ENCODE measurements at places on chromosomes 2 and 18.

- H3K36me3 ChIP-seq: no peaks in the 10 kb centered on the region
- H3K4me3 ChIP-seq: no peak overlapping the region
- no peaks in the 10 kb centered on the region for H3K27me3 ChIP-seq
- H3K27ac ChIP-seq: no peak overlapping the region
- no peaks in the 10 kb centered on the region for H3K4me1 ChIP-seq
Observed at GRCh38 chr18:1383465-1383864, 478.8 kb downstream of the ADCYAP1 start.

DNA sequence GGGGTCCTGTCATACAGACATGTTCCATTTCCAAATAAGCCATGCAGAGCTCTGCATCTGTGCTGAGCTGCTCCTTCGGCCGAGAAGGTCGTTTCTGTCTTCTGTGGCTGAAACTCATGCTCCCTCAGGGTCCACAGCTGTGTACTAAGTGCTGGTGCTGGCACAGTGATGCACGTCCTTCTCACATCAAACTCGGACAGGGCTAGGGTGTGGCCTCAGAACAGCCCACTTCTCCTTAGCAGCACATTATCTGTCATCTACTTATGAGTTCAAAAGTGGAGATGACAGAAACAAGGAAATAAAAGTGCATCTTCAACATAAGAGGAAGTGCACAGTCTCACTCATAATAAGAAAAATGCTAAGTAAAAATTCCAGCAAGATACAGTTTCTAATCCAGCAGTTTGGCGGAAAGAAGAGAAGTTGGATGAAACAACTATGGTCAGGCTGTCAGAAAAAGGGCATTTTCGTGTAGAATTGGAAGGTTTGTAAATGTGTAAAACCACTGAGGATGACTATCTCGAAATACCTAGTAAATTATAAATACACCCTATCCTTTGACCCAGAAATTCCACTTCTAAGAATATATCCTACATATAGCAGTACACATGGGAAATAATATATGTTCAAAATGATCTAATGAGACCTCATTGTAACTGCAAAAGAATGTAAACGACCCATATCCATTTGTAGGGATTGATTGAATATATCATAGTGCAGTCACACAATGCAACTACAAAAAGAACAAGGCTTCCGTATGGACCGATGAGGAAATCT, 53.7 kb upstream of the APCDD1 start:
- peak overlapping the region; percentile 8 for H3K4me3 ChIP-seq
- H3K27me3 ChIP-seq: peaks cover 3% of the 10 kb centered on the region
- H3K4me1 ChIP-seq: peaks cover 9% of the 10 kb centered on the region
- H3K27ac ChIP-seq: peak overlapping the region; percentile 32

DNA sequence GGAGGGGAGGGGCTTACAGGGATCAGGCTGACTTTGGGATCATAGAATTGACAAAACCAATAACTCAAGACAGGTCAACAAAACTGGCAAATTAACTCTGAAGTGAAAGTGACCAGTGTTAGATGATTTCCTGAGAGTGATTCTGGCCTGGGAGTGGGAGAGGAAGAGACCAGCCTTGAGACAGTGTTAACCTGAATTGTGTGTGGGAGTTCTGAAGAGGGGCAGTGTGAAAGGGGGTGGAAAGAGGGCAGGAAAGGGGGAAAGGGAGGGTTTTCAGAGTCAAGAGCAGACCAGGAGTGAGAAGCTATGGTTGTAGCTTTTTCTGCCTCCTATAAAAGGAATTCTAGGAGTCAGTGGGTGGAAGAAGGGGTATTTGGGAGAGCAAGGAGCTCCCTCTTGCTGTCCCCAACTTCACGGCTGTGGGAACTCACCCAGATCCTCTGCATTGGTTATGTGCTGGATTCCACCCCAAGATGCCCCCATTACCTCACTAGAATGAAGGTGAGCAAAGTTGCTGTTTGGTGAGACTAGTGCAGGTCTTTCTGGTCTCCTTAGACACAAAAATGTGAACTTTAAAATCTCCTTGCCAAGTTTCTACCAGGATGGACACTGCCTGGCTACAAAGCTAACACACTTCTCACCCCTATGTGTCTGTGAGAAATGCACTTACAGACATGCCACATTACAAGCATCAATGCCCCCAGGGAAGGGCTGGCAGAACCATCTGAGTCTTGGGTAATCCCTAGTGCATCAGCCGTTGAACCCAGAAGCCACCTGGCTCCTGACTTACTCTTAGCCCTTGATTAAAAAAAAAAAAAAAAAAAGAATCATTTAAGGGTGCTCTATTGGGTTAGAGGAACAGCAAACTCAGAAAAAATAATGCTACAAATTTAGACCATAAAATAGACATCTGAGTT, 61.6 kb downstream of the BMP10 start:
- H3K36me3 ChIP-seq: peaks cover 48% of the 10 kb centered on the region
- no peak for DNase-seq
- H3K4me3 ChIP-seq: no peak overlapping the region
- H3K27me3 ChIP-seq: no peaks in the 10 kb centered on the region
- peak overlapping the region; percentile 91 for H3K27ac ChIP-seq

- H3K4me1 ChIP-seq: no peaks in the 10 kb centered on the region
- DNase-seq: no peak
- no peak overlapping the region for H3K4me3 ChIP-seq
Observed at GRCh38 chr2:157911750-157912149, 35.6 kb upstream of the ACVR1 start.

DNA sequence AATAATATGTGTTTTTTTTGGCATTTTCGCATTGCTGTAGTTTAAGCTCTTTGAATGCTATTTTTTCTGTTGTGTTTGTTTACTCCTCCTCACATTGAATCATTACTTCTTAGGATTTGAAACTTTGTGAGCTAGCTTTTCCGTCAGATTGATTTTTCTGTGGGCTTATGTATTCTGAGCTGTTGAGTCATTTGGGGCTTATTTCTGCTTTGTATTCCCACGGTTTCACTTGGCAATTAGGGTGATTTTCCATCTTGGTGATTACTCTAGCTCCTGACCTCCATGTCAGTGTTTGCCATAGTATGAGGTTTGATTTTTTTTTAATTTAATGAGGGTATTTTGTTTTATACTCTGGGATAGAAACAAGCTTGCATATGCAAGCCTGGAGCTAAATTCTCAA, 200.0 kb downstream of the CCDC102B start:
- no peaks in the 10 kb centered on the region for H3K36me3 ChIP-seq
- no peaks in the 10 kb centered on the region for H3K4me1 ChIP-seq
- no peak for DNase-seq
- H3K27me3 ChIP-seq: no peaks in the 10 kb centered on the region

DNA sequence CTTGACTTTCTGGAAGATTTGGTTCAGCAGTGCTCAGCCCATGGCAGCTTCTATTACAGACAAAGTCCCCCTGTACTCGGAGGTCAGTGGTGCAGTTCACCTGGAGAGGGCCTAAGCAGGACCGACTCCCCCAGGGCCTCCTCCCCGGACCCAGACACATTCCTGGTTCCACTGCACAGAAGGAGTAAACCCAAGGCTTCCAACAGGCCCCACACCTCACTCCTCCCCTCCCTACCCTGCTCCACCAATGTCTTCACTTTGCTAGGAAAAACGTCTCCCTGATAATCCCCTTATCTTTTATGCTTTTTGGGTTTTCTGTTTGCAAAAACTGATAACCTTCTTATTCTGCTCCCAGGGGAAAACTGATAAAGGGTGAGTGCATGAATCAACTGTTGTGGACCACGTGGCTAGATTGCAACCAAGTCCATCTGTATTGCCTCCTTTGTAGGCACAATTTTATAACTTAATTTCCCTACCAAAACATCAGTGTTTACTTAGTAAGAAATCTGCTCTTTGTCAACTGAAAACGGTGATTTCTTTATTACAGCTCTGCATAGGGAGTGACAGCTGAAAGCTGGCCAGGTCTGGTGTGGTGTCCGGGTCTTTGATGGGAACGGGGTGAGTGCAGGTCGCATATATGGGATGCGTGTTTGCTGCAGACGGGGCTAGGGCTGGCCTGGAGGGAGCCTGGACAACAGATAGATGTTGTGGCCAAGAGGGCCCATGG, 202.5 kb downstream of the GLI2 start:
- H3K4me3 ChIP-seq: no peak overlapping the region
- H3K27me3 ChIP-seq: peaks cover 7% of the 10 kb centered on the region
- no peaks in the 10 kb centered on the region for H3K4me1 ChIP-seq
- DNase-seq: no peak
- no peak overlapping the region for H3K27ac ChIP-seq

GRCh38 chr2:157068237-157068636, 189.3 kb upstream of the GALNT5 start:
- H3K36me3 ChIP-seq: no peaks in the 10 kb centered on the region
- no peaks in the 10 kb centered on the region for H3K27me3 ChIP-seq
- no peaks in the 10 kb centered on the region for H3K4me1 ChIP-seq

DNA sequence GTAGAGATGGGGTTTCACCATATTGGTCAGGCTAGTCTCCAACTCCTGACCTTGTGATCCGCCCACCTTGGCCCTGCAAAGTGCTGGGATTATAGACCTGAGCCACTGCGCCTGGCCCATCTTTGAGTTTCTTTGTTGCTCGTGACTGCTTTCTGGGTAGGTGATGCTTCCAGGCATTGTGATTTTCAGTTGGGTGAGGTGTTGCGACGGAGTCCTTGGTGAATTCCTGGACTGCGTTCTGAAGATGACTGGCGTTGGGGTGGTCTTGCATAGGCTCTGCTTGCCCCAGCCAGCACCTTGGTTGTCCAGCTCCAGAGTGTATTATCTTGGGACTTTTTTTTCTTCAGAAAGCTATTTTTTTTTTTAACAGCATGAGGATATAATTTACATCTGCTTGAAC, 103.4 kb downstream of the DCDC2C start:
- H3K27me3 ChIP-seq: peaks cover 4% of the 10 kb centered on the region
- no peak overlapping the region for H3K4me3 ChIP-seq
- no peak overlapping the region for H3K27ac ChIP-seq
- H3K36me3 ChIP-seq: peaks cover 1% of the 10 kb centered on the region
- no peaks in the 10 kb centered on the region for H3K4me1 ChIP-seq
- no peak for DNase-seq

DNA sequence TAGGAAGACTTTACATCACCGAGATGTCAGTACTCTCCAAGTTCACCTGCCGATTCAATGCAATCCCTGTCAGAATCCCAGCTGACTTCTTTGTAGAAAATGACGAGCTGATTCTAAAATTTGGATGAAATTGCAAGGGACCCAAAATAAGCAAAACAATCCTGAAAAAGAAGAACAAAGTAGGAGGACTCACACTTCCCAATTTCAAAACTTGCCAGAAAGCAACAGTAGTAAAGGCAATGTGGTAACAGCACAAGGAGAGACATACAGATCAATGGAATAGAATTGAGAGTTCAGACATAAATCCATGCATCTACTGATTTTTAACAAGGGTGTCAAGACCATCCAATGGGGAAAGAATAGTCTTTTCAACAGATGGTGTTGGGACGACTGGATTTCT, 52.2 kb downstream of the SMAD7 start:
- no peak overlapping the region for H3K4me3 ChIP-seq
- H3K36me3 ChIP-seq: peaks cover 2% of the 10 kb centered on the region
- DNase-seq: no peak
- peaks cover 3% of the 10 kb centered on the region for H3K27me3 ChIP-seq
- no peak overlapping the region for H3K27ac ChIP-seq

GRCh38 chr2:27323596-27324285, 844 bp upstream of the MPV17 start:
- H3K4me3 ChIP-seq: peak overlapping the region; percentile 99
- H3K27me3 ChIP-seq: no peaks in the 10 kb centered on the region
- peak overlapping the region; percentile 99 for H3K27ac ChIP-seq

- peaks cover 16% of the 10 kb centered on the region for H3K27me3 ChIP-seq
- peaks cover 2% of the 10 kb centered on the region for H3K36me3 ChIP-seq
- no peaks in the 10 kb centered on the region for H3K4me1 ChIP-seq
Observed at GRCh38 chr2:46306988-46307655, 9.9 kb downstream of the EPAS1 start.
